ENCODE measurements at places on chromosomes 12 and 14.

GRCh38 chr12:30962047-30962446 lies 35.5 kb downstream of the TSPAN11 start:
- no peak for DNase-seq

- no peak for DNase-seq
Measured at GRCh38 chr12:108119126-108119973, 9.7 kb upstream of the WSCD2 start.

GRCh38 chr12:96233168-96233567 lies 39.0 kb downstream of the ELK3 start:
- DNase-seq, result no peak

- peak; percentile 83 for DNase-seq
Measured at GRCh38 chr12:51421266-51421884, 3.3 kb upstream of the SLC4A8 start.

DNA sequence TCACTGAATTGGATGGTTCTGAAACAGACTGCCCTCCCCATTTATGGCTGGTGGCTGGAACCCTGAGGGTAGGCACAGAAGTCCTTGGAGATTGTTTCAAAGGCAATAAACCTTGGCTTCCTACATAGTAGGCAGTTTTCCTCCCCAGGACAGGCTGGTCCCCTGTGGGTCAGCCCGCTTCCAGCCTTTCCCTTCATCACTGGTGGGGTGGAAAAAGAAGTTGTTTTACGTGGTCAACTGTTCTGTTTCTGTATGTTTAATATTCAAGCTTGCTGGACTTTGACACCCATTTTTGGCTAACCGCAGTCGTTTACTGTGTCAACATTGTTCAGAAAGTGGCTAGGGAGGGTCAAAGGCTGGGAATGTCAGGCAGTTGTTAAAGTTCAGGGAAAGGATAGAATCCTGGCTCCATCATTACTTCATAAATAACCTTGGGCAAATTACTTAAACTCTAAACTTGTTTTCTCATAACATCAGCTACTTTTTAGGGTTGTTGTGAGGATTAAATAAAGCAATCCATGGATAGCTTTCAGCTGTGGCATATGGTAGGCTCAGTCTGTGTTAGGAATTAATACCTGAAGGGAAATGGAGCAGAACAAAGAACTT lies 2.4 kb downstream of the KLHDC2 start:
- peak; percentile 11 for DNase-seq

- peak; percentile 88 for DNase-seq
Measured at GRCh38 chr12:93624595-93625294, 52.3 kb downstream of the SOCS2 start.

- DNase-seq, result no peak
Measured at GRCh38 chr14:58367296-58367695, 28.4 kb upstream of the TOMM20L start.

GRCh38 chr14:68580671-68581070 lies 212.2 kb downstream of the ZFP36L1 start:
- no peak for DNase-seq

DNA sequence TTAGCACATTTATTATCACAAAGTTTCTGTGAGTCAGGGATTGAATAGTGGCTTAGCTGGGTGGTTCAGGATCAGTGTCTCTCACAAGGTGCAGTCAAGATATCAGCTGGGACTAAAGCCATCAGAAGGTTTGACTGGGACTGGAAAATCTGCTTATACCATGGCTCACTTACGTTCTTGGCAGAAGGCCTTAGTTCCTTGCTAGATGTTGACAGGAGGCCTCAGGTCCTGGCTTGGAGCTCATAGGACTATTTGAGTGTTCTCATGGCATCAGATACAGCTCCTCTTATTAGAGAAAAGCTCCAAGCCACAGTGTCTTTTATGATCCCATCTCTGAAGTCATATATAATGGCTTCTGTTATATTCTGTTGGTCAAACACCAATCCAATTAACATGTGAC lies 127.3 kb downstream of the SLC6A15 start:
- no peak for DNase-seq

- DNase-seq, result no peak
Measured at GRCh38 chr14:93579178-93579577, 148.4 kb downstream of the UNC79 start.
